Activated T-helper 1 cell treated with Interleukin-2 at 50 U/mL for 16 hours (primary cell): ENCODE measurements at places on chromosomes 7 and 10.

DNA sequence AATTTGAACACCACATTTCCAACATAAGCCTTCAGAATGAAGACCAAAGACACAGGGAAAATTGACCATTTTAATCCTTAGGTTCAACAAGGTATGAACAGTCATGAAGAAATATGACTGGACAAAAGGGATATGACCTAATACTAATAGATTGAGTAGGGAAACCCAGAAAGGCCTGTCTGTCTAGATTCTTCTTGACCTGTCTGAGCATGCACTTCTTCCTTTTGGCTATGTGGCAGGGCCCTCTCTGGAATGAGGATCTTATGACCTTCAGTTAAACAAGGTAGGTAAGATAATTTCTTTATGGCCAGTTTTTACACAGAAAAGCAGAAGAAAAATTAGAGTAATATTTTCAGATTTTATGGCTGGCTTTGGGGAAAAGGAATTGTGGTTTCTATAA lies 3.0 kb upstream of the PHYHIPL start:
- DNase-seq = no peak

DNA sequence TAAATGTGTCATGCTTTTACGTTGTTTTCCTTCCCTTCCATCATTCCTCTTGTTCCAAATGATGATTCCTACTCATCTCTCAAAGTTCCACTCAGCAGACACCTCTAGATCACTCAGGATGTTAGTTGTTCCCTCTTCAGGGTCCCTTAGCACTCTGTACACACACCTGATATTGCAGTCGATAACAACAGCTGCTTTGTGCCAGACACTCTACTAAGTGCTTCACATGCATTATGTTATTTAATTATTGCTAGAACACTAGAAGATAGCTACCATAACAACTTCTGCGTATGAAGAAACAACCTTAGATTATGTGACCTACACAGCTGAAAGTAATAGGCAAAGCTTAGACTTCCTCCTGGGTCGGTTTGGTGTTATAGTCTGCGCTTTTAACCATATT lies 29.6 kb downstream of the PCBD1 start:
- DNase-seq = no peak

- no peak for DNase-seq
Measured at GRCh38 chr7:155482511-155483183, 24.7 kb downstream of the EN2 start.

DNA sequence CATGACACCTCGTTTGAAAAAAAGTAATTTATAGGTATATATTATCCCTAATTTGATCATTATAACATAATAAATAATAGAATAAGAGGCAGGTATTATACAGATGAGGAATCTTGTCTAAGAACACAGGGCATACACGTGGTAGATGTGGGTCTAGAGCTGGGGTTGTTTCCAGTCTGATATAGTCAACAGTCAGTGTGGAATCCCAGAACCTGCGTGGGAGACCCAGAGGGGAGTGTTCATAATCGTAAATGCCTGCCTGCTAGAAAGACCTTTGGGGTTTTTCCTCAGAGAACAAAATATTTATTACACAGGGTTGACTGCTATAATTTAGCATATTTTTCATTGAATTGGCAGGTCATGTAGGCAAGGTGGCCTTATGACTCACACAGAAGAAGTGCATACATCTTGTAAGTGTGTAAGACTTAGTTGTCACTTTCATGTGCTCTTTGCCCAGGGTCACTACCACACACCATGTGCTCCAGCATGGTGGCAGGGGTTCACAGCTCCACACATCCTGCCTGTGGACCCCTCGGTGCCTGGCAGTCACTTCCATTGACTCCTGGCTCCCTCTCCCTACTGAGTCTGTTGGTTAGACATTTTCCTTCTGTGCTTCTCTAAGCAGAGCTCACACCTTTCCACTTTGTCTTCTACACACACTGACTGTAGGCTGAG lies 94.9 kb upstream of the IKZF1 start:
- no peak for DNase-seq
